ENCODE measurements at places on chromosomes 6 and 20.
A peak's percentile ranks its signal among the peaks of the same experiment; 100 is the strongest.

GRCh38 chr6:109167562-109167961 lies 72.3 kb downstream of the CEP57L1 start:
- no peak for DNase-seq

GRCh38 chr20:10798811-10799210 lies 125.0 kb upstream of the JAG1 start:
- DNase-seq, result no peak

- no peak for DNase-seq
These were observed 59.4 kb downstream of the TMEM242 start for GRCh38 chr6:157263881-157264397.

DNA sequence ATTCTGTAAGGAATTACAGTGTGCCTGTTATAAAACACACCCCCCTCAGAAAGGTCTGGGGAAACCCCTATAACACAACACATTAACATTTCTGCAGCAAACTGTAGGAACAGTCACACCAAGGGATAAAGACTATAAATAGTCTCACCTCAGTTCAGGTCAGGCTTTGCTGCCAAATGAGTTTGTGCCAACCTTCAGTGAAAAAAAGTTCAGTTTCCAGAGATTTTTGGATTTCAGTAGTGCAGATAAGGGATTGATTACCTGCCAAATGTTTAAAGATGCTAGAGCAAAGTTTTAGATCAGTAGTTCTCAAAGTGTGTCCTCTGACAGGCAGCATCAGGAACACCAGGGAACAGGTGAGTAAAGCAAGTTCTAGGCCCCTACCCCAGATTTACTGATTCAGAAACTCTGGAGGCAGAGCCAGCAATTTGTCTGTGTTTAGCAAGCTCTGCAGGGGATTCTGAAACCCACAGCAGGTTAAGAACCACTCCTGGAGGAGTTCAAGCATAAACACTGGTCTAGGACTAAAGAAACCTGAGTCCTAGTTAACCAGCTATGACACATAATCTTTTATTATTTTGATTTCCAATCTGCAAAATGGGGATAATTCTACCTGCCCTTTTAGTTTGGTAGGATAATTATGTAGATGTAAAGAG lies 111.0 kb downstream of the RCAN2 start:
- no peak for DNase-seq

DNA sequence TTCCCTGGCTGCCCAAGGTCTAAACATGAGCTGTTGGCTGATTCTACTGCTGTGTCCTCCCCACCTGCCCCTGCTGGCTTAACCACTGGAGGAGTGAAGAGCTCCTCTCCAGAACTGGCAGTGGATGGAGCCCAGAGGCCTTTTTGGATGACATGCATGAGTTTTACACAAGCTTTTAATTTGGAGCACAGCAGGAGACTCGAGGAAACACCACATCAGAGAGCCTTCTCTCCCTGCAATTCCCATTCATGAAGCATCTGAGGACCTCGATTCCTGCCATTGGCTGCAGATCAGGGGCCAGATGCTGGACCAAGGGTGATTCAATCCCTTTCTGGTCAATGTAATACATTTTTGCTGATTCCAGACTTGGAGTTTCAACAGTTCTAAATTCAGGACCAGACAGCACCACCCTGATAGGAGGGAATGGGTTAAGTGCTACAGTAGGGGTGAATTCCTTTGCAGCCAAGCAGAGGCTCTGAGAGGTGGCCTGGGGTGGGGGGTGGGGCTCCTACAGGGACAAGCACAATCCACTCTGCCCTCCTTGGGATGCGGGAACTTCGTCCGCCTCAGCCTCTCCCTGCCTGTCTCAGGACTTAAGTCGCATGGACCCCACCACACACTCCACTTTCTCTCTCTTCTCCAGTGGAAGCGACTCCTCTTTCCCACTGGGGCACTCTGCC lies 599 bp upstream of the PSORS1C1 start:
- no peak for DNase-seq

DNA sequence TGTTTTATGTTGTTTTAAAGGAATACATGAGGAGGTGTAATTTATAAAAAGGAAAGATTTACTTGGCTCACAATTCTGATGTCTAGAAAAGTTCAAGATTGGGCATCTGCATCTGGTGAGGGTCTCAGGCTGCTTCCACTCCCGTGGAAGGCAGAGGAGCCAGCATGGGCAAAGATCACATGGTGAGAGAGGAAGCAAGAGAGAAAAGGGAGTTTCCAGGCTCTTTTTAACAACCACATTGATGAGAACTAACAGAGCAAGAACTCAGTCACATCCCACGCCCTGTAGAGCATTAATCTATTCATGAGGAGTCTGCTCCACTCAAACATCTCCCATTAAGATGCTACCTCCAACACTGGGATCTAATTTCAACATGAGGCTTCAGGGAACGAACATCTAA lies 1666.3 kb downstream of the HACE1 start:
- DNase-seq, result no peak

- DNase-seq, result no peak
These were observed 4.6 kb upstream of the MYB start for GRCh38 chr6:135176464-135176863.

GRCh38 chr6:154617175-154617574 lies 106.7 kb upstream of the CNKSR3 start:
- DNase-seq, result no peak

DNA sequence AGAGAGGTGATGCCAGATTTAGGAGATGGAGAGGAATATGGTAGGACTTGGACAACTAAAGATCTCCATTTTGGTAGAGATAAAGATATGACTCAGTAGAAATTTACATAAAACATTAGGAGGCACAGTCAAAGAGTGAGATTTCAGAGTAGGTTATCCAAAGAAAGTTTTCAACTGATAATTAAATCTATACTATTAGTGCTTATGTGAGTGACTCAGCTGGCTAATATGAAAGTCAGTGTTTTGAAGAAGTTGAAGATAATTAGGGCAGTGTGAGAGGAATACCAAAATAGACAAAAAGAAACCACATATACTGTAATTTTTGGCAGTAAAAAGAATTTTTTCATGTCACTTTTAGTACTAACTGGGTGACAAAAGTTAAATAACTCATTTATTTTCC lies 712.8 kb upstream of the HS3ST5 start:
- no peak for DNase-seq

DNA sequence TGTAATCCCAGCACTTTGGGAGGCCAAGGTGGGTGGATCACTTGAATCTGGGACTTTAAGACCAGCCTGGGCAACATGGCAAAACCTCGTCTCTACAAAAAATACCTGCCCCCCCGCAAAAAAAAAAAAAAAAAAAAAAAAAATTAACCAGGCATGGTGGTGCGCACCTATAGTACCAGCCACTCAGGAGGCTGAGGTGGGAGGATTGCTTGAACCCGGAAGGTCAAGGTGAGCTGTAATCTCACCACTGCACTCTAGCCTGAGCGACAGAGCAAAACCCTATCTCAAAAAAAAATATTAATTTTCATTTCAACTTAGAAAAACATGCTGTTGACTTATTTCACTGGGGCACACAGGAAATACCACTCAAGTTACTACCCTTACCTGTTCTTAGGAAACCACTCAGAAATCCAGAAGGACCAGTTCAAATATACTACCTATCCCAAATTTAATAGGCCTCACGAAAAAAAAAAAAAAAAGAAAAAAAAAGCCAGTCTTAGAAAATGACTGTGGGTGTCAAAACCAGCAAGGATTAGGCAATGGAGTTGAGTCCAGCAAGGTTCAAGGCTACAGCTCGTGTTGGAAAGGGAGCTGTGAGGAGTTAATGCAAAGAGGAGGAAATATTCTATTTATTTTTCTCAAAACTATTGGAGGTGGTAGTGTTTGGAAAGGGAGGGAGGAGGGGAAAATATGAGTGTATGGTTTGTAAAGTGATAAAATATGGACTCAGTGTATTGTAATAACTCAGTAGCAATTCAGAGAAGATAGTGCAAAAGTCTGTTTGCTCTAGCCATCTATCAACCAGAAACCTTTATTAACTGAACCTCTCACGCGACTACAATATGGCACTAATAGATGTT lies 33.9 kb upstream of the PIM1 start:
- DNase-seq, result no peak

DNA sequence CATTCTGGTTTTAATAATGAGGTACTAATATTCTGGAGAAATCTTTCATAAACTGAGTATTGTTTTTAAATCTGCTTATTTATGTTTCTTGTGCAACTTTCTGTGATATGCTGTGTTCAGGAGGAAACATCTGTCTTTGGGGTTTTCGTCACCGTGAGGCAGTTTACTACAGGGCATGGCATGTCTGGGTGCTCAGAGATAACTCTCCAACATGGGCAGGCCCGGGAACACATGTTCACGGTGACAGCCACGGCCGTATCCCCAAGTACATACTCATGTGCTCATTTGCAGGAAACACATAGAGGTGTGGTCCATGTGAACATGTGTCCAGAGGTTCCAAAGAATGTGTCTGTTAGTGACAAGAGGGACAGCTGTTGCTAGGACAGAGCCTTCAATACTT lies 62.1 kb upstream of the CNKSR3 start:
- no peak for DNase-seq

DNA sequence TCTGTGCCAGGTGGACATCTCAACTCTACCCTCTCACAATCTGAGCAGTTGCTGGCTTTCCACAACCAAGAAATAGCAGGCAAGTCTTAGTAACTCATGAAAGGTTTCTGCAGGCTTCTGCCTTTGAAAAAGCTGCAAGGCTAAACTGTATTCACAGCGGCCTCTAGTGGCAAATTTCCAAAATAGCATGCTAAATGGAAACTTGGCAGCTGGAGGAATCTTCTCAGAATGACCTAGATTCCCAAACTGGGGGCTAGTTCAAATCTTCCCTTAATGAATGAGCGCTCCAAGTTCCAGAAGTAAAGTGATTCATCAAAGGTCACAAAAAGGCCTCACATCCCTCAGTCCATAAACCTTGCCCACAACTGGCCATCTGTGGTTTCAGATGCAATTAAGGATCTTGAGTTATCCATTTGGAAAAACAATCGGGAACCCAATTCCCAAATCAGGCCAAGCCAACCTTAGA lies 11.9 kb upstream of the CPNE5 start:
- DNase-seq, result peak; percentile 82

DNA sequence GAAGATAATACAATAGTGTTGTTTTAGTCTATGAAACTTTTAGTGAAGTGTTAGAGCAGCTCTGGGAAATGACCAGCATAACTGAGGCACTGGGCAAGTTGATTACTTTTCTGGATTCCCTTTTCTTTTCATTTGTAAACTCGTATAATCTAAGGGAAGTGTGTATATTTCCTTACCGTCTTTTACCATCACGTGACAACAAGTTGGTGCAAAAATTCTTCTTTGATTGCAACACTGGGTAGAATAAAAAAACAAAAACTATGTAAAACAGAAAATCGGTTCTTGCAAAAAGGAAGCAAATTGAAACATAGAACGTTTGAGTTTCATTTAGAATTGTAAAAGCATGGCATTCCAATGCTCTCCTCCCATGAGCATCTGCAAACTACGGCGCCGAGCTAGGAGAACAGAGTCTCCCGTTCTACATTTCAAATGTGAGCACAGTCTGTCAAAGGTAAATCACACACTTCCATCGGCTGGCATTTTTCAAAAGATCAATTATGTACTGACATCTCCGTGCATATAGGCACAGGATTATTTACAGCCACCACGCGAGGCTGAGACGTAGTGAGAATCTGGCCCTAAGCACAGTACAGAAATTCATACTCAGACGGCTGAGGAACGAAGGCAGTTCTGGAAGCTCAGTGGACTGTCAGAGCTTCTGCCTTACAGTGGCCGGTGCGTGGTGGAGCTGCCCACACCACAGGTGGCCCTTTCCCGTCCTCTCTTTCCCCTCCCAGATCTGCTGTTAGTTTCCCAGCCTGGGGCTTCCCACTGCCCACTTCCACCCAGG lies 314.0 kb downstream of the BMP7 start:
- no peak for DNase-seq

GRCh38 chr20:328975-329695 lies 3.8 kb downstream of the SOX12 start:
- DNase-seq, result no peak

DNA sequence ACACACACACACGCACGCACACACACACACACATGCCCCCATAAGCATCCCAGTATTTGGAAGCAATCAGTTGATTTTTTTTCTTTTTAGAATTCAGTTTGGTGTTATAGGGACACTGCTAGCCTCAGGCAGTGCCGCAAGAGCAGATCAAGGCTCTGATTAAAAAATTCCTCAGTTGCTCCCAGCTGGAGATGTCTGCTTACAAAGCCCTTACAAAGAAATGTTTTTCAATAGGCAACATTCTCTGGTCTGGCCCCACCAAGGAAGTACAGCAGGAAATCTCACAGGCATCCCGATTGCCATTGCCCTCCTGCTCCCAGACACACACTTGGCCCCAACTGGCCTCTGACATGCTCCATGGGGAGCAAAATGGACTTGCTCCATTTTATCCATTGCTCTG lies 22.9 kb upstream of the CD83 start:
- no peak for DNase-seq

- DNase-seq, result no peak
These were observed 5.3 kb upstream of the FOXC1 start for GRCh38 chr6:1604158-1605003.

DNA sequence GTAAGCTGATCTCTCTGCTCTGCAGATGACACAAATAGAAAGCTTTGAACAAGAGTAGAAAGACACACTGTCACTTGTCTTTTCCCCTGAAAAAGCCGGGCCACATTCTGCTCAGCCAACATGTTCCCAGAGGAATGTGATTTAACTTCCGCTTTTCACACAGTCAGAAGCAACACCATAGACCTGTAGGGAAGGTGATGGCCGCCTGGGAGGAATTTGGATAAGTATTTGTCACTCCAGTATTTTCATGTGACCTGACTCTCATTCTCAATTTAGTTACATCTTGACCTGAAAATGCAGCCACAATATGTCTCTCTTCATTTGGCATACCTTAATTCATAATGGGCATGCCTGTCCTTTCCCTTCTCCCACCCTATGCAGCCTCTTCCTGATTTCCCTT lies 2.0 kb upstream of the GRM1 start:
- no peak for DNase-seq

GRCh38 chr20:15927893-15928650 lies 645.2 kb downstream of the KIF16B start:
- DNase-seq, result no peak

DNA sequence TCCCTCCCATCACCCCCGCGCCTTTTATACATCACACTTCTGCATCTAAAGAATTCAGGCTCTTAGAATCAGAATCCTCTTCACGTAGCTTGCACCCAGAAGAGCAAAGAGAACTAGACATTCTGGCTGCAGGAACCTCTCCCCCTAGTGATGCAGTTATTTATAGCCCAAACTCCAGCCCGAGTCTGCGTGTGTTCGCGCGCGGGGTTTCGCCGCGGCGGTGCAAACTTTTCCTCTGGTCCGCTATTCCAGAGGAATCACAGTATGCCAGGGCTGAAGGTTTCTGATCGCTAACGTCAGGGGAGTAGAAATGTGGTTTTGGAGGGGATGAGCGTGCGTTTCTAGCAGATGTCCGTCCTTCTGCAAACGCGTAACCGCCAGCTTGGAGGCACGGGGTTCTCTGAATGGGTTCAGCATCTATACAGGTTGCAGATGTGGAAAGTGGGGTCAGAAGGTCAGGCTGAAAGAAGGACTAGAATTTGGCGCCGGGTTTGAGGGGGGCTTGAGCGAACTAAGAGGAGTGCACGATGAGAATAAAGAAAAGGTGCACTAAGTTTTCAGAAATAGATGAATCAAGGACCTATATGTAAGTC lies 1.8 kb downstream of the EPHA7 start:
- DNase-seq, result no peak

GRCh38 chr20:1382670-1383069 lies 10.2 kb downstream of the FKBP1A start:
- DNase-seq, result no peak

Data from ascending aorta (tissue), 2 donors.